ENCODE measurements at places on chromosomes 7 and 10. TPM values are rescaled to one million over a fixed set of nuclear protein-coding genes. Genes with fewer than 3 reads are reported as not detected.
A peak's percentile ranks its signal among the peaks of the same experiment; 100 is the strongest.

The ZNF853 gene
- total RNA-seq, result 8.2 TPM

The SCD gene
- 448 TPM for total RNA-seq

The ABI1 gene
- 43.1 TPM for total RNA-seq

The MMD2 gene
- total RNA-seq, result not detected

- H3K4me1 ChIP-seq, result peaks cover 8% of the 10 kb centered on the region
- no peak overlapping the region for H3K4me3 ChIP-seq
- no peaks in the 10 kb centered on the region for H3K36me3 ChIP-seq
- H3K27me3 ChIP-seq, result no peaks in the 10 kb centered on the region
- no peak for DNase-seq
- no peak overlapping the region for H3K27ac ChIP-seq
Observed at GRCh38 chr10:63099734-63100133, 33.4 kb upstream of the NRBF2 start.

GRCh38 chr10:50347394-50347802 lies 96.1 kb upstream of the ASAH2 start:
- H3K27me3 ChIP-seq, result no peaks in the 10 kb centered on the region
- no peaks in the 10 kb centered on the region for H3K36me3 ChIP-seq
- H3K4me1 ChIP-seq, result no peaks in the 10 kb centered on the region
- H3K4me3 ChIP-seq, result no peak overlapping the region
- no peak overlapping the region for H3K27ac ChIP-seq
- DNase-seq, result no peak

DNA sequence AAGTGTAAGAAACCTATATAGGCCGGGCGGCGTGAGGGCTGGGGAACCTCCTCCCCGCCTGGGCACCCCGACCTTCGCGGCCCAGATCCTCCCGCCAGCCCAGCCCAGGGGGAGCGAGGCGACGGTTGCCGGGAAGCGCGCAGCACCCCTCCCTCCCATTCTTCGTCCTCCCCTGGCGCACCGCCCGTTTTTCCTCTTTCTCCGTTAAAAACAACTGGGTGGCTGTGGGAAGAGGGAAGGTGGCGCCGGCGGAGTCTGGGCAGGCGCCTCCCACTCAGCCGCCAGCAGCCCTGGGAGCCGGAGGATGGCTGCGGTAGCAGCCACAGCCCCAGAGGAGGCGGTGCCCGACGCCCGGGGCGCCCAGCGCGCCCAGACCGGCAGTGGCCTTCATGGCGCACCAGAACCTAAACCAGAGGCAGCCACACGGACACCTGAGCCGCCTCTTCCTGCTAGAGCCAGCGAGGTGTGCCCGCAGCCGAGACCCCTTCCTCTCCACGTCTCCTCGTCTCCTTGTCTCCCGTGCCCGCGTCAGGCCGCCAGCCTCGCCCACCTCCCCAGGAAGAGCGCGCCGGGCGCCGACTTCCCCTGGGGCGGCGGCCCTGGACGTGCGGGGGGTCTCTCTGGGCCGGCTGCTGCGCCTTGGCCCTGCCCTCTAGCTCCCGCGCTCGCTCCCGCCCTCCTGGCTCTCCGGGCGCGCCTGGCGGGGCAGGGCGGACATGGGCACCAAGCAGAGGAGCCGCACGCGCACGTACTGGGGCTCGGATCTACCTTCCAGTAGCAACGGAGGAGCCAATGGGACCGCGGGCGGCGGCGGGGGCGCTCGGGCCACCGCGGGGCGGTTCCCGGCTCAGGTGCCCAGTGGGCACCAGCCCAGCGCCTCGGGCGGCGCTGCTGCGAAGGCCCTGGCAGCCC lies 32.8 kb upstream of the SFTPD start:
- peak overlapping the region; percentile 58 for H3K4me3 ChIP-seq
- peak; percentile 71 for DNase-seq
- no peak overlapping the region for H3K27ac ChIP-seq
- peaks cover 3% of the 10 kb centered on the region for H3K4me1 ChIP-seq
- H3K36me3 ChIP-seq, result no peaks in the 10 kb centered on the region

DNA sequence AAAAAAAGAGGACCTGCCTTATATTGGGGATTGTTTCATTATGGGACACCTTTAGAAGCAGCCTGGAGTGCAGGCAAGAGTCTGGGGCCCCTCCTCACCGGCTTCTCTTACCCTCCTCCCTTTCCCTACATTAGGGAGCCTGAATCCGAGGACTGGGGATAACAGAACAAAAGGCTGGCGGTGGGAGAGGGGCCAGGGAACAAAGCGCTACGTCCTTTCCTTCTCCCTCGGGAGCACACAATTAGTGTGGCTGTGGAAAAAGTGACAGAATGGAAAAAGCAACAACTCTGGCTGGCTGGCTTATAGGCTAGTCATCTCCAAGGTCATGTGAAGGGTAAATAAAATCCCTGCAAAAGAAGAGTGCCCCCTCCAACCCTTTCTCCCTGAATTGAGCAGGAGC lies 74.7 kb downstream of the LSM5 start:
- H3K4me1 ChIP-seq, result peaks cover 4% of the 10 kb centered on the region
- no peaks in the 10 kb centered on the region for H3K27me3 ChIP-seq
- peak; percentile 55 for DNase-seq
- no peak overlapping the region for H3K27ac ChIP-seq

- peak overlapping the region; percentile 16 for H3K27ac ChIP-seq
- no peak overlapping the region for H3K4me3 ChIP-seq
- peaks cover 27% of the 10 kb centered on the region for H3K4me1 ChIP-seq
- no peak for DNase-seq
Observed at GRCh38 chr7:90946730-90947501, 317.3 kb upstream of the FZD1 start.

DNA sequence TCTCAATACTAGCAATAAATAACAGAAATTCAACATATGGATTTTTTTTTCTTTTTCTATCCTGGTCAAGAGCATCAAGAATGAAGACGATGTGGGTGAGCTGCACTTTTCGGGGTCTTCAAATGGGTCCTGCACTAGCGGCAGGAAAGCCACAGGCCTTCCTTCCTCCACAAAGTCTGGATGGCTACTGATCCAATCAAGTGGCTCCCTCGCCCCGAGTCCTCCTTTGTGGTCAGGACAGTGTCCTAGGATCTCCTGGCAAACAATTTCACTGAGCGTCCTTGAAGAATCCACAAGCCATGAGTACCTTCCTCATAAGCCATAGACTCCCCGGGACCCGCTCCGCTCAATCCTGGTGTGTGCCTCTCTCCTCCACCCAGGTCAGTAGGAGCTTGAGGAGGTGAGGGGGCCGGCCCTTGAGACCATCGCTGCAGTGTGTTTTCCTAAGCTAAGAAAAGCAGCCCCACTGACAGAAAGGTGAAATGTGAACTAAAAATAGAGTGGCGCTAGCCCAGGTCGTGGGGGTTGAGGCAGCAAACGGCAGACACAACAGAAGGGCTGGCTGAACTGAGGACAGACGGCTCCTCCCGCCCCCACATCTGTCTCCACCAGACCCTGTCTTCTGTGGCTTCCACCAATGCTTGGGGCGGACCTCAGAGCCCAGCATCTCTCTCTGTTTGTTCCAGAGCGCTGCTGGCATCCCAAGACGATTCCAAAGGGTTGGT lies 202.3 kb downstream of the HERPUD2 start:
- H3K27me3 ChIP-seq, result no peaks in the 10 kb centered on the region
- no peak overlapping the region for H3K27ac ChIP-seq
- DNase-seq, result no peak
- no peaks in the 10 kb centered on the region for H3K4me1 ChIP-seq
- H3K36me3 ChIP-seq, result no peaks in the 10 kb centered on the region
- H3K4me3 ChIP-seq, result no peak overlapping the region

DNA sequence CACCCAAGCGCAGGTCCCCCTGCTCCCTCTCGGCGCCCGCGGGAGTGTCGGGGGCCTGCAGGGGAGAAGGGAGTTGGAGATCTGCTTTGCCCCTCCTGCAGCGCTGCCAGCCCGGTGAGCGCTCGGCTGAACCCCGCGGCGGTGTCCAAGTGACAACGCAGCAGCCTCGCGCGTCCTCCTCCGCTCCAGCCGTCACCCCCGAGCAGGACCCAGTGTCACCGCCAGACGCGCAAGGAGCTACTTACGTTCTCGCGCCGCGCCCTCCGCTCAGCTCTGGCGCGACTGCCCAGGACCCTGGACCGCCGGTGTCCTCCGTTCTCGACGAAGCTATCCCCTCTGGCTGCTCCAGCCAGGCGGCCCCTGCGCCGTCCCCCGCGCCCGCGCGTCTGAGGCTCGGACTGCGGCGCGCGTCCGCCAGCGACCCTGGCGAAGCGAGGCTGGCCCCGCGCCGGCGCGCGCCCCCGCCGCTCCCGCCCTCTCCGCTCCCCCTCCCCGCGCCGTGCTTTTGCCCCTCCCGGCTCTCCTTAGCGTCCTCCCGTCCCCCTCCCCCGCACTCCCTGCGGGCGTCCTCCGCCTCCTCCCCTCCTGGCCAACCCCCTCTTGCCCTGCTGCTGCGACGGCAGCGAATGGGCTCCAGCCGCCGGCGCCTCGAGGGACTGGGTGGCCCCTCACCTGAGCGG lies at the start of gene NRCAM:
TSS of gene NRCAM (minus strand) at position 439 of the 680 bp plus-strand sequence. CDS start 216,372 bp downstream, outside the sequence.
- no peak within 1 kb of the TSS for H3K27ac ChIP-seq
- no peaks in the 10 kb centered on the region for H3K36me3 ChIP-seq
- peaks cover 55% of the 10 kb centered on the region for H3K27me3 ChIP-seq

DNA sequence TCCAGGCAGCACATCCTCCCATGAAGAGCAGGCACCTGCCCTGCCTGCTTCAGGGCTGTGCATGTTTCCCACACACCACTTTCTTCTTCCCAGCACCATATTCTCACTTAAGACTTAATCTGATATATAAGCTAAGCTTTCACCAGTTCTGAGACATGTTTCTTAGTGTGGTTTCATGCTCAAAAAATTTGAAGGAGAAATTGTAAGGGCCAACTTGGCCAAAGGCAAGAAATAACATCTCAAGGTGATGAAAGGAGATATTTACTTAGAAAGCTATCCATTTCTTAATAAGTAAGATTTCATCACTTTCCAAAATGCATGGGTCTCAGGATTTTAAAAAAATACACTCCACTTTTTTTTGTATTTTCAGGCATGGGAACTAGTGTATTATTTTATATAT lies 468.1 kb upstream of the AKR1E2 start:
- no peaks in the 10 kb centered on the region for H3K27me3 ChIP-seq
- H3K36me3 ChIP-seq, result no peaks in the 10 kb centered on the region
- peaks cover 20% of the 10 kb centered on the region for H3K4me1 ChIP-seq
- no peak overlapping the region for H3K4me3 ChIP-seq

GRCh38 chr10:118752409-118752808 lies 2.4 kb downstream of the CACUL1 start:
- no peak for DNase-seq
- H3K4me3 ChIP-seq, result peak overlapping the region; percentile 91
- H3K4me1 ChIP-seq, result peaks cover 15% of the 10 kb centered on the region
- H3K27ac ChIP-seq, result no peak overlapping the region
- H3K27me3 ChIP-seq, result peaks cover 18% of the 10 kb centered on the region
- no peaks in the 10 kb centered on the region for H3K36me3 ChIP-seq

DNA sequence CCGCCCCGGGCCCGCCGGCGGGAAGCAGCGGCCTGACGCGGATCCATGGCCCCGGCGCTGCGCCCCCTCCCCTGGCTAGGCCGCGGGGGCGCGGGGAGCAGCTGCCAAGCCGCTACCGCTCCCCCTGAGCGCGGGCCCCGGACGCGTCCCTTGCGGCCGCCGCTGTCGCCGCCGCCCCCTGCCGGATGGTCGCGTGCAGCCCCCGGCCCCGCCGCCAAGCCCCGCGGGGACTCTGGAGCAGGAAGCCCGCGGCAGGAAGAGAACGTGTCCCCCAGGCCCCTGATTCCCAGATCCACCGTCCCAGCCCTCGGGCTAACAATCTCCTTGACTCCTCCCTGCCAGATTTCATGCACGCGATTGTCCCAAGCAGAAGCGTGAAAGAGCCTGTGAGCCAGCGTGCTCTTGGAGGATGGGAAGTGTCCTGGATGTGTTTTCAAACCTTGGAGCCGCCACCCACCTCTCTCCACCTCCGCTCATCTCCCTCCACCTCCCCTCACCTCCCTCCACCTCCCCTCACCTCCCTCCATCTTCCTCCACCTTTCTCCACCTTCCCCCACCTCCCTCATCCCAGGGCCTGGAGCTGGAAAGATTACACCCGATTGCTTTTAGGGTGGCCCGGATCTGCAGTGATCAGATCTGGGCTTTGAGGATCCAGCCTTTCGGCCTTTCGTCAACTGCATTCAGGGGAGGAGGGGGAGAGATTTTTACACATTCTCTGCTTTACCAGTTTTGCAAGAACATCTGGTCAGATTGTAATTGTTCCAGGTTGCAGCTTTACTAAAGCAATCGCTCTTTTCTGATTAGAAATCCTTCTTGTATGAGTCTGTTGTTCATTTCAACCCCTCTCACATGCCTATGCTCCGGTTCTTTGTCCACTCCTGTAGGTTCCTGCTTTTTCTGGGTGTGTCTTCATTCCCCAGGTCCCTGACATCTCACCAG lies 570 bp upstream of the PRTFDC1 start:
- peaks cover 35% of the 10 kb centered on the region for H3K4me1 ChIP-seq
- H3K36me3 ChIP-seq, result no peaks in the 10 kb centered on the region

DNA sequence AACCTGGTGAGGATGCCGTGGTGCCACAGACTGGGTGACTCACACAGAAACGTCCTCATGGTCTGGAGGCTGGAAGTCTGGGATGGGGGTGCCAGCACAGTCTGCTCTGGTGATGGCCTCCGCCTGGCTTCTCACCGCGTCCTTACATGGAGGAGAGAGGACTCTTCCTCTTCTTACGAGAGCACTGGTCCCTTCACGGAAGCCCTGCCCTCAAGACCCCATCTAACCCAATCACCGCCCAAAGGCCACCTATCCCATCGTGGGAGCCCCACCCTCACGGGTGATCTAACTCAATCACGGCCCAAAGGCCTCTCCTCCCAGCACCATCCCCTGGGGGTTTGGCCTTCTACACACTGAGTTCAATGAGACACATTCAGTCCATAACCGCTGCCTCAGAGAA lies 137.7 kb downstream of the PTPRN2 start:
- no peaks in the 10 kb centered on the region for H3K36me3 ChIP-seq
- H3K27ac ChIP-seq, result no peak overlapping the region
- H3K27me3 ChIP-seq, result no peaks in the 10 kb centered on the region
- no peaks in the 10 kb centered on the region for H3K4me1 ChIP-seq
- no peak for DNase-seq
- no peak overlapping the region for H3K4me3 ChIP-seq

GRCh38 chr7:28018020-28018419 lies 162.6 kb downstream of the JAZF1 start:
- H3K27ac ChIP-seq, result no peak overlapping the region
- H3K36me3 ChIP-seq, result no peaks in the 10 kb centered on the region
- no peak overlapping the region for H3K4me3 ChIP-seq
- no peaks in the 10 kb centered on the region for H3K27me3 ChIP-seq
- peaks cover 3% of the 10 kb centered on the region for H3K4me1 ChIP-seq

GRCh38 chr10:44377651-44378310 lies 7.1 kb downstream of the CXCL12 start:
- H3K4me3 ChIP-seq, result no peak overlapping the region
- no peaks in the 10 kb centered on the region for H3K36me3 ChIP-seq
- peaks cover 8% of the 10 kb centered on the region for H3K27me3 ChIP-seq
- DNase-seq, result no peak

GRCh38 chr10:33434933-33435332 lies 100.5 kb upstream of the NRP1 start:
- DNase-seq, result no peak
- no peak overlapping the region for H3K4me3 ChIP-seq
- H3K4me1 ChIP-seq, result no peaks in the 10 kb centered on the region
- no peak overlapping the region for H3K27ac ChIP-seq
- no peaks in the 10 kb centered on the region for H3K36me3 ChIP-seq

GRCh38 chr10:102761981-102762380 lies 18.2 kb downstream of the WBP1L start:
- H3K27me3 ChIP-seq, result no peaks in the 10 kb centered on the region
- no peaks in the 10 kb centered on the region for H3K36me3 ChIP-seq
- H3K4me3 ChIP-seq, result no peak overlapping the region
- H3K4me1 ChIP-seq, result no peaks in the 10 kb centered on the region
- no peak for DNase-seq
